ENCODE measurements at places on chromosomes 4 and X.

DNA sequence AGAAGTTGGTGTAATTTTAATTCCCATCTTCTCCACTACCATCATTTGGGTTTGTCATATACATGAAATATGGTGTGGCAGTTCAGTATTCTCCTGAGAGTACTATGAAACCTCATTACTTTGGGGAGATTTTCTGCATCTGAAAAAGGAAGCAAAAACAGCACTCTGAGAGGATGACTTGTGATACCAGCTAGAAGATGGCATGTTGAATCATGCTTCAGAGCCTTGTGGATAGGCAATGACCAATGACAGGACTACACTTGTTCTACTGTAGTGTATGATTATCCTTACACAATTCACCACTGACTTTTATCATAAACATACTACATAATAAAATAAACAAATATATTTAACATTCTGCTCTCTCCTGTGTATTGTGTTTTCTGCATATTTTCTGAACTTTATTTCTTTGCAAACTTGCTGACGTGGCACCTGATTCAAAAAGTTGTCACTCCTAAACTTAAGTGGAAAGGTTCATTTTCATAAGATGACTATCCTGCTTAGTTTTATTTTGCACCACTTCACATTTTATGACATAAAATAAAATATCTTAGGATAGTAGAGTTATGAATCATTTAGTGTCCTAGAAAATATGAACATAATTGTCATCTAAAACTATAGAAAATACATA, 991.3 kb downstream of the FSTL5 start:
- DNase-seq, result no peak

- no peak for DNase-seq
These were observed 82.8 kb downstream of the CPZ start for GRCh38 chr4:8675383-8675782.

- DNase-seq, result no peak
These were observed 1.3 kb upstream of the TSPYL2 start for GRCh38 chrX:53080628-53081580.

- DNase-seq, result peak; percentile 61
These were observed 51.5 kb upstream of the TRIM2 start for GRCh38 chr4:153152501-153153338.

- DNase-seq, result no peak
These were observed 486.5 kb downstream of the GRXCR1 start for GRCh38 chr4:43379016-43379415.

GRCh38 chr4:152132776-152133175, 372.0 kb upstream of the GATB start:
- DNase-seq, result no peak

GRCh38 chrX:29113221-29113620, 526.0 kb downstream of the IL1RAPL1 start:
- no peak for DNase-seq

- DNase-seq, result no peak
These were observed 162.0 kb upstream of the GATB start for GRCh38 chr4:151922811-151923210.

DNA sequence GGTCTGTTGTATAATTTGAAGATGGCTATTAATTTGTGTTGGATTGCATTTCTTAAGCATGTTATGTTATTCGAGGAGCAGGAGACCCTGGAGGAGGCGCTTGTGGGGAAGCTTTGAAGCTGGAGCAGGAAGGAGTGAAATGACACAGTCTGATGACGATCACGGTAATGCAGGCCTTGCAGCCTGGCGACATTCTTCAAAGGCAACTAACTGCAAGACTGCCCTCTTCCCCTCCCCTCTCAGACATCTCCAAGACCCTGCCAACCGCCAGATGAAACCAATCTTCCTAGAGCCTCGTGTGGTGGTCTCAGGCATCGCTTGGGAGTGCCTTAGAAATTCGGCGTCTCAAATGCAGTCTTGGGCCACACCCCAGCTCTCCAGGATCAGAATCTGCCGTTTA, 16.1 kb downstream of the CLCN4 start:
- DNase-seq, result no peak

- no peak for DNase-seq
These were observed 136.9 kb downstream of the ASMT start for GRCh38 chrX:1751781-1752180.

- no peak for DNase-seq
These were observed 79.5 kb downstream of the PRKG2 start for GRCh38 chr4:81135501-81135900.

DNA sequence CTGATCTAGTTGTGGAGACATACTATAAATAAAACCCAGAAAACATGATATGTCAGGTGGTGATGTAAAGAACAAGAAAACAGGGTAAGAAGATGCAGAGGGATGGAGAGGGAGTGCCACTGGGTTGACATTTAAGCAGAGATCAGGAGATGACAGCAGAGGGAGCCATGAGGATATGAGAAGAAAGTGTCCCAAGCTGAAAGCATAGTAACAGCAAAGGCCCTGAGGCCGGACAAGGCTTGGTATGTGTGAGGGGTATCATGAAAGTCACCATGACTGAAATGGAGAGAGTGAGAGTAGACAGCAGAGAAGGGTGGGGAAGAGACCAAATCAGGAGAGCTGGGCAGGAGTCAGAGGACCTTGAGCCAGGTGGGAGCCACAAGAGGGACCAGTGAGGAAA, 3.4 kb downstream of the GPKOW start:
- DNase-seq, result no peak

- DNase-seq, result no peak
These were observed 702.5 kb downstream of the ARAP2 start for GRCh38 chr4:35541888-35542213.

- DNase-seq, result no peak
These were observed 65.0 kb upstream of the FMR1 start for GRCh38 chrX:147846676-147847075.

DNA sequence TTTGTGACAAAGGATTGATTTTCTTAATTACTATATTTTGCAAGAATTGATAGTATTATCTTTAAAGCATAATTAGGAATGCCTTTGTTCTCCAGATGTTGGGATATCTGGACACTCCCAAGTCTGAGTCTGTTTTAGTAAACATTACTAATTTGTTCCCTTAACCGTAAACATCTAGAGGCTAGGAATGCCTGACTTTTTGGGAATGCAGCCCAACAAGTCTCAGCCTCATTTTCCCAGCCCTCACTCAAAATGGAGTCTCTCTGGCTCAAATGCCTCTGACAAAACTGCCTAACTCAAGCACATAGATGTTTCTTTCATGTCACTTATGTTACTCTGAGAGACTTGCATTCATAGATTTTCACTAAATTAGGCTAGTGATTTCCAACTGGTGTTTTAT, 297.0 kb upstream of the CLNK start:
- no peak for DNase-seq

- no peak for DNase-seq
These were observed 5.2 kb upstream of the RPGR start for GRCh38 chrX:38332505-38332904.

DNA sequence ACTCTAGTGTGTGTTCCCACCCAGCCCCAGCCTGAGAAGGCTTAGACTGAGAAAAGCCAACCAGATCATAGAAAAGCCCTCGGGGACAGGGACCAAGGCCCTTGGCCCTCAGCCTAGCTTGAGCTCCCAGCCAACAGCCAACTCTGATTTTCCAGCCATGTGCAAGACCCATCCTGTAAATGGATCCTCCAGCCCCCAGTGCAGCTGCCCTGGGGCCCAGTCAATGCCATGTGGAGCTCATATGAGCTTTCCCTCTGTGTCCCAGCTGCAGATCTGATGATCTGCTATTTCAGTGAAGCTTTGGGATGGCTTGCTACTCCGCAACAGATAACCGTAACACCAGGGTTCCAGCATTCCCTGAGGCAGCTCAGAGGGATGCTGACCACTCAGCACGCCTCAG, 40.5 kb upstream of the CDKN2AIP start:
- no peak for DNase-seq

- DNase-seq, result no peak
These were observed 83.6 kb downstream of the PARM1 start for GRCh38 chr4:75016472-75016871.

GRCh38 chr4:113094802-113095201, 45.3 kb downstream of the ANK2 start:
- no peak for DNase-seq

GRCh38 chrX:143733866-143734265, 13.3 kb upstream of the SPANXN2 start:
- DNase-seq, result no peak

- DNase-seq, result no peak
These were observed 17.0 kb upstream of the CCKAR start for GRCh38 chr4:26507286-26507685.

DNA sequence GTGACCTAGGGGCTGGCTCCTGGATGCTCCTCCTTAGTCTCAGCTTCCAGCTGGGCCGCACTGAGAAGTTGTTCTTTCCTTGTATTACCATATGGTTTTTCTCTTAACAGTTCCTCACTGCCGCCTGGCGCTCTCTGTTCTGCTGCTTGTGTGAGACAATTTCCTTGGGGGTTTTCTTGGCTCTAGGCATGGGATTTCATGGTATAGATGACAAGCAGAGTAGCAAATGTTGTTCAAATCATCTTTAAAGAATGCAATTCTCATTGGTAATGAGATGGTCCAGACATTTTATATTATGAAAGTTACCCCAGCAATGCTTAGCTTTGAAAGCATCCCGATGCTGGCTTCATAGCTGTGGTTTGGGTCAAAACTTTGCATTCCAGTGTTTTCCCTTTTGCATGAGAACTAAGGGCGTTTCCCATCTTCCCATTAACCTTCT, 37.6 kb downstream of the SEPTIN11 start:
- no peak for DNase-seq

- DNase-seq, result no peak
These were observed 2345.6 kb downstream of the PCDH7 start for GRCh38 chr4:33065749-33066148.

- DNase-seq, result no peak
These were observed 420.8 kb upstream of the DIPK2B start for GRCh38 chrX:45621376-45622041.

DNA sequence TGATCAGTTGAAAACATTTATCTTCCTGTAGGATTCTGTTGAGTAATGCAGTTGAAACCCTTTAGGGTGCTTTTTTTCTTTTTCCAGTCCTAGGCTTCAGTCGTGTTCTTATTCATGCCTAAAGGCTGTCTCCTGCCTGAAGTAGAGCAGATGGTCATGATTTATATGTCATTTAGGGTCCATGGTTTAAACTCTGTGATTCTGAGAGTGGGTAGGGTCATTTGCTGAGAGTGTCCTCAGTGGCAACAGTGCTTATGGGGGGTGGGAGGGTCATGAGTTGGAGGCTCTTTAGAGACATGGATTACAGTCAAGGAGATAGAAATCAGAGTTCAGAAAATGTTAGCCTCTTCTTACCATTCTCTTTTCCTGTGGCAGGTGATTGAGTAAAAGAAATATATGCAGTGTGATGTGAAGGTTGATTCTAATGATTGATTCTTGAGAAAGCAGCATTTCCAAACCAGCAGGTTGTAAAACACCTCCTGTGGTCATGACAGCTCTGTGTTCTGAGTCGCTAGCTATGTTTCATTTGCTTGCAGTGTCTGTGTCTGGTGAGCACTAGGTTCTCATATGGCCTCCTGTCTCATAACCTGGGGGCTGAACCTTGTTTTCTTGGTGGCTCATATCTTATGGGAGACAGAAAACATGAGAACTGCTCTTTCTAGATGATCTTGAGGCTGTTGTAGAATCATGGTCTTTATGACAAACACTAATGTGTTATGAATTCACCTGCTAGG, 60.4 kb downstream of the JADE1 start:
- DNase-seq, result no peak

- no peak for DNase-seq
These were observed 163.9 kb downstream of the RBM46 start for GRCh38 chr4:154944996-154945395.

- no peak for DNase-seq
These were observed 160.7 kb upstream of the NPY2R start for GRCh38 chr4:155047755-155048154.

GRCh38 chr4:142547974-142548373, 298.1 kb downstream of the INPP4B start:
- no peak for DNase-seq

- DNase-seq, result no peak
These were observed 139.2 kb upstream of the RBPJ start for GRCh38 chr4:26181616-26182015.

DNA sequence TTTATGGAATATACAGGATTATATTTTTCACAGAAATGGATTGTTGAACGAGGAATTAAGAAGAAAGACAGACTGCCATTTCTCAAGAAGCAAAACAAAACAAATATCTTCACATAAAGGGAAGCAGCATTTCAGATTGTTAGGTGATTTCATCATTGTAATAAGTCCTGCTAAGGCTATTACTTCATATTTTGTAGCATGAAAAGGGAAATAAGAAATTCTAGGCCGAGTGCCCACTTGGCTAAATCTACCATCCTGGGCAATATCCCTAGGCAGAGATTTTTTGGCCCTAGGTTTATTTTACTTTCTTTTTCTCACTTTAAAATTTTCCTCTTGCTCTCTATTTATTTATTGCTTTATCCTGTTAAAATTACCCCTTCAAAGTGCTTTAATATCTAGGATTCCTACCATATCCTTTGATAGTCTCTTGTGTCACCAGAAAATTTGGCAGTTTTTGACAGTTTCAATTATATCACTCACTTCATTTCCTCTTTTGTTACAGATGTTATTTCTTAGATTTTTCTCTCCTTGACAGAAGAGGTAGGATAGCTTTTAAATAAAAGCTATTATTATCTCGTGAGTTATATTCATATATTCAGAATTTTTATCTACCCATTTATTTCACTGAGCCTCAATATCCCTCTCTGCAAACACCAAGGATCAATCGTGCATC, 142.3 kb downstream of the PDGFC start:
- no peak for DNase-seq

DNA sequence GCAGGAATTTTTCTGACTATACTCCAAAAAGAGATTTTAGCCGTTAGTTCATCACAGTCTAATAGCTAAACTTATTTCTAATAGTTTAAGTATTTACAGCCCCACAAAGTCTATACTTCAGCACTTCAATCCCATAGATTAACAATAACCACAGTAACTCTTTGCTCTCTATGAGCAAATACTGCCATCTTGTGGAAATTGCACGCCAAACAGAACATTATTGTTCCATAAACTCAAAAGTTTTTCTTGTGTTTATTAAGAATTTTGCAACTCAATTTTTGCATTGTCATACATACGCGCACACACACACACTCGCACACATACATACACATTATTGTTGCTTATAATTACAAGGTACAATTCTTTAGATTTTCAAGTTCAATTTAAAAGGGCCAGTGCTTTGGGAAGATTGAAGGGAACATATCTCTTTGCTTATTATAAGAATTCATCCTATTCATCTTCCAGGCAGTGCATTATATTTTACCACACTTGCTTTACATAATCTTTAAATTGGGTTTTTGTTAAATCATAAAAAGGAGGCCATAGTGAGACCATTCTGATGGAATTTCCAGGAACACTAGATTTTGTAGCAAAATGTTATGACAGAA, 63.8 kb upstream of the ATOH1 start:
- no peak for DNase-seq
